Stomach (tissue), 19 donors: ENCODE measurements at places on chromosomes 3 and 15.
A peak's percentile ranks its signal among the peaks of the same experiment; 100 is the strongest.

GRCh38 chr3:122773944-122774509 lies 19.6 kb downstream of the HSPBAP1 start:
- H3K36me3 ChIP-seq, result peaks cover 14% of the 10 kb centered on the region
- H3K4me1 ChIP-seq, result no peaks in the 10 kb centered on the region
- H3K27ac ChIP-seq, result no peak overlapping the region
- H3K27me3 ChIP-seq, result no peaks in the 10 kb centered on the region

GRCh38 chr15:40990080-40990479 lies 36.8 kb downstream of the CHAC1 start:
- no peak for DNase-seq
- peaks cover 83% of the 10 kb centered on the region for H3K36me3 ChIP-seq
- peaks cover 15% of the 10 kb centered on the region for H3K4me1 ChIP-seq
- no peak overlapping the region for H3K27ac ChIP-seq
- no peaks in the 10 kb centered on the region for H3K27me3 ChIP-seq

DNA sequence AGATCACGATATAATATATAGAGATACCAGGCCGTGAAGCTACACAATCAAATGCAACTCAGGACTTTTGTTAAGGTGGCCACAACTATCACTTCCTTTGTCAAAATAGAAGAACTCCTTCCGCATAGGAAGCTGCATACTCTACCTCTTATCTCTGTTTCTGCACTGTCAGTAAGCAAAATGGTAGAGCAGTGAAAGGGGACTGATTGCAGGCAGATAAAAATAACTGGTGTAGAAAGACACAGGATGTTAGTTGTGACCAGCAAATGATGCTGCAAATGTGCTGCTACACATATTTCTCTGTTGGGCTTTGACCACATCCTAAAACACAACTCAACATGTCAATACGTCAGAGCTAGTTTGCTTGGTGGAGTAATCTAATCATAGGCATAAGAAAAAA lies 16.3 kb upstream of the TRAT1 start:
- no peak for DNase-seq
- H3K4me3 ChIP-seq, result no peak overlapping the region

- H3K27ac ChIP-seq, result no peak overlapping the region
- peak; percentile 18 for DNase-seq
- no peaks in the 10 kb centered on the region for H3K27me3 ChIP-seq
- H3K4me3 ChIP-seq, result no peak overlapping the region
These were observed 52.9 kb downstream of the EXOG start for GRCh38 chr3:38549082-38549481.

GRCh38 chr15:67013696-67014095 lies 51.7 kb upstream of the SMAD3 start:
- no peak overlapping the region for H3K4me3 ChIP-seq
- H3K27me3 ChIP-seq, result no peaks in the 10 kb centered on the region
- DNase-seq, result peak; percentile 78
- no peak overlapping the region for H3K27ac ChIP-seq
- H3K4me1 ChIP-seq, result peaks cover 13% of the 10 kb centered on the region
- H3K36me3 ChIP-seq, result no peaks in the 10 kb centered on the region

DNA sequence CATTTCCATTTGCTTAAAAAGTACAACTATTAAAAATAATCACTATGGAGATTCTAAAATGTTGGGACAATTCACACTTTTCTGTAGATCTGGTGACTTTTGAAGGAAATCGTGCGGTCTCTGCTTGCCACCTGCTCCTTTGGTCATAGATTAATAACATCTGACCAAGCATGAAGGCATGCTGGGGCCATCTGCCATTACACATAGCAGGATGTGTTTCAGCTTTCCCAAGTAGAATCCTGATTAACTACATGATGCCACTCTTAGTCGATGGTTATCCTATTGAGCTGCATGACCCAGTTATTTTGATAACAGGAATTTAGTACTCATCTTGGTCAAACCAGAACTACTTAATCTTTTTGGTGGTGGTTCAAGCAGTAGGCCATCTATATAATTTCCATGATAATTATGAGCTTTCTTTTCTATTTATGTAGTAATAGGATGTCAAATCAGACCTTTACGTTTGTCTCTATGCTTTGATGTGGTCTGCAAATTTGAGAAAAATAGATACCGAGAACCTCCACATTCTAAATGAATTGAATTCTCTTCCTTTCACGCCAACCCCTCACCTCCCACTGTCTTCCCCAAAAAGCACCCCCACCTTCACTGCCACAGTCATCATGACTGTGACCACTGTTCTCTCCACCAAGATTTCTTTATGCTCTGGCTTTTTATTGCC lies 158.1 kb downstream of the DIPK2A start:
- no peaks in the 10 kb centered on the region for H3K27me3 ChIP-seq
- DNase-seq, result no peak
- H3K4me1 ChIP-seq, result peaks cover 16% of the 10 kb centered on the region
- no peak overlapping the region for H3K4me3 ChIP-seq
- H3K36me3 ChIP-seq, result no peaks in the 10 kb centered on the region
- no peak overlapping the region for H3K27ac ChIP-seq

DNA sequence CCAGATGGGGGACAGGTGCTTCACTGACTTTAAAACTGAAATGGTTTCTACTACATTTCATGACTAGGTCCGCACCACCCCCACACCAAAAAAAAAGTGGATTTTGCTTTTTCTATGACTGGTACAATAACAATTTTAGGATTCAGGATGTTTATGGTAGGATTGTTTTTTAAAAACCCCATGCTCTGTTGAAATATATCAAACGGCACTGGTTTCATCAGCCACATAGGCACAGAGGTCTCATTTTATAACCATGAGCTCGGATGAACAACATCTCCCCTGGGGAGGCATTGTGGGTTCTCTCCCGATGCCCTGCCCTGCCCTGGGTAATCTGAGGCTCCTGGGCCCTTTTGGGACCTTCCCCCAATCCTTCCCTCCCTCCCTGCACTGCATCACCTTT lies 202.7 kb upstream of the KBTBD8 start:
- H3K4me1 ChIP-seq, result peaks cover 9% of the 10 kb centered on the region
- DNase-seq, result no peak
- no peak overlapping the region for H3K4me3 ChIP-seq
- H3K27ac ChIP-seq, result no peak overlapping the region

DNA sequence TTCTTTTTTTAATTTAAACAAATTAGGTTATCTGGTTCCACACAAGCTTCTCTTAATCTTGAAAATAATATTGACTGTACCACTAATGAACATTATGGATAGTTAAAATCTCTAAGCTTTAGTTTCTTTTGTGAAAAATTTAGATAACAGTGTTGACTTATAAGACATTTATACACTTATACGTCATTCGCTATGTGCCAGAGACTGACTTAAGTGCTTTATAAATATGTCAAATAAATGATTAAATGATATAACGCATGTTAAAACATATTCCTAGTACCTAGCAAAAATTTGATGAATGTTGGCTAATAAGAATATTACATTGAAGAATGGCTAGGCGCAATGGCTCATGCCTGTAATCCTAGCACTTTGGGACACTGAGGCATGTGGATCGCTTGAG lies 96.3 kb downstream of the PCCB start:
- no peaks in the 10 kb centered on the region for H3K36me3 ChIP-seq
- no peak for DNase-seq
- H3K27ac ChIP-seq, result no peak overlapping the region
- H3K4me3 ChIP-seq, result no peak overlapping the region

GRCh38 chr15:69591905-69592508 lies 139.4 kb downstream of the RPLP1 start:
- no peak overlapping the region for H3K27ac ChIP-seq
- H3K4me1 ChIP-seq, result peaks cover 52% of the 10 kb centered on the region
- H3K27me3 ChIP-seq, result no peaks in the 10 kb centered on the region
- H3K36me3 ChIP-seq, result no peaks in the 10 kb centered on the region

GRCh38 chr3:72798552-72799195 lies 49.6 kb downstream of the SHQ1 start:
- no peak overlapping the region for H3K27ac ChIP-seq
- H3K27me3 ChIP-seq, result no peaks in the 10 kb centered on the region
- H3K36me3 ChIP-seq, result no peaks in the 10 kb centered on the region
- no peak overlapping the region for H3K4me3 ChIP-seq

GRCh38 chr3:112802338-112802737 lies 44.3 kb downstream of the CD200R1L start:
- no peak overlapping the region for H3K27ac ChIP-seq
- peaks cover 8% of the 10 kb centered on the region for H3K4me1 ChIP-seq
- no peaks in the 10 kb centered on the region for H3K27me3 ChIP-seq
- DNase-seq, result no peak
- H3K36me3 ChIP-seq, result no peaks in the 10 kb centered on the region

DNA sequence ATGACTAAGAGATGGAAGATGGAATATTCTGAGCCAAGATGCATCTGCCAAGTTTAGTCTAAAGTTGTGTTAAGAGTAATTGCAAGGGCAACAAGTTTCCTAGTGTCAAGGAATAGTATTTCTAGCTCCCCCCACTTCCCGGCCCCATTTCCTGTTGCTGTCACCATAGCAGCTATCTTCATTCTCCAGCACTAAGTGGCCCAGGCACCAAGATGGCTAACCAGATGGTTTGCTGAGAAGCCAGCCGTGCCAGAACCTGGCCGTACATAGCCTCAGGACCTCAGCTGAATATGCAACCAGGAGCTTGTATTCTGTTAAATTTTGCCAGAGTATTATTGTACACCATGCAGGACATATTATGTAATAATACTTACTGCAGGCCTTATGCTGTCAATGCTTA lies 108.8 kb upstream of the UMPS start:
- DNase-seq, result no peak
- H3K4me3 ChIP-seq, result no peak overlapping the region
- peak overlapping the region; percentile 61 for H3K27ac ChIP-seq
- peaks cover 14% of the 10 kb centered on the region for H3K4me1 ChIP-seq
- H3K36me3 ChIP-seq, result no peaks in the 10 kb centered on the region

DNA sequence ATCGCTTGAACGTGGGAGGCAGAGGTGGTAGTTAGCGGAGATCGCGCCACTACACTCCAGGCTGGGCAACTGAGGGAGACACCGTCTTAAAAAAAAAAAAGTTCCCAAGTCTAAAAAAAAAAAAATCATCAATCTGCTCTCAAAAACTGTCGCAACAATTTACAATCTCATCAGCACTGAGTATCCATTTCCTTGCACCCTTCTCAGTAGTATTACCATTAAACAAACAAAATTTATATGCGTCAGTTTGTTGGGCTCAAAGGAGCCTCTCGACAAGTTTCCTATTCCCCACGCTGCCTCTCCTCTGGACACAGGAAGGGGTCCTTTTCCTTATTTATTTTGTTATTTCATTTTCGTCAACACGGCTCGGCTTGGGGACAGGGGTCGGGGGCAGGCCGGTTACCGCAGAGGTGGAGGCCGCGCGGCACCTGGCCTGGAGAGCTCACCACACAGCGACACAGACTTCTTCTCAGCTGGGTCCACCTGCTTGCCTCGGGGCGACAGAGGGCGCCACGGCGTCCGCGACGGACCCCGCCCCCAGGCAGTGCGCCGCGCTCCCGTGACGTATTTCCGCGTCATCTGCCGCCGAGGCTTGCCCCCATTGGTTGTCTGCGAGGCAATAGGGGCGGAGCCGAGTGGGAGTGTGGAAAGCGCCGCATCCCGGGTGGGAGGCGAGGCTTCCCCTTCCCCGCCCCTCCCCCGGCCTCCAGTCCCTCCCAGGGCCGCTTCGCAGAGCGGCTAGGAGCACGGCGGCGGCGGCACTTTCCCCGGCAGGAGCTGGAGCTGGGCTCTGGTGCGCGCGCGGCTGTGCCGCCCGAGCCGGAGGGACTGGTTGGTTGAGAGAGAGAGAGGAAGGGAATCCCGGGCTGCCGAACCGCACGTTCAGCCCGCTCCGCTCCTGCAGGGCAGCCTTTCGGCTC lies at the start of gene MAP2K1:
Gene MAP2K1 (plus strand): TSS at position 709 of the 920 bp plus-strand sequence. CDS start 436 bp downstream, outside the sequence.
- peak within 1 kb of the TSS; percentile 72 for H3K4me3 ChIP-seq
- DNase-seq, result peak; percentile 99
- peaks cover 31% of the 10 kb centered on the region for H3K4me1 ChIP-seq
- peak within 1 kb of the TSS; percentile 97 for H3K27ac ChIP-seq
- H3K27me3 ChIP-seq, result no peaks in the 10 kb centered on the region
- no peaks in the 10 kb centered on the region for H3K36me3 ChIP-seq

DNA sequence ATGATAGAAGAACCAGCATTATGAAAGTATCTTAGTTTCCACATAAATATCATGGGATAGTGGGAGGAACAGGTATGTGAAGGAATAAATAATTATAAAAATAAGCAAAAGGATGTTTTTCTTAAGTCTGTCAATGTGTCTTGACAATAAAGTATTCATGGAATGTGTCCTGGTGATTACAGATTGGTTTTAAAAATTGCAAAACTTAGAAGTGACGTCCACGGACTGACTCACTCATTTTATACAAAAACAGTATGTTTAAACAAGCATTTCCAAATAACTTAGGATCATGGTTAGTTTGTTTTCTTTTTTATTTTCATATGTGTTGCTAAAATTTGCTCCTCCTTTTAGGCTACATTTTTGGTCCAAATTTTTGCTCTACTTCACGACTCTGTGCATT lies 687.0 kb upstream of the NECTIN3 start:
- no peaks in the 10 kb centered on the region for H3K4me1 ChIP-seq
- no peaks in the 10 kb centered on the region for H3K27me3 ChIP-seq
- no peak for DNase-seq
- H3K36me3 ChIP-seq, result no peaks in the 10 kb centered on the region

GRCh38 chr3:141128126-141128777 lies 77.1 kb downstream of the SPSB4 start:
- no peak overlapping the region for H3K4me3 ChIP-seq
- H3K27me3 ChIP-seq, result no peaks in the 10 kb centered on the region
- DNase-seq, result no peak
- H3K27ac ChIP-seq, result no peak overlapping the region
- no peaks in the 10 kb centered on the region for H3K36me3 ChIP-seq

- DNase-seq, result no peak
- no peaks in the 10 kb centered on the region for H3K4me1 ChIP-seq
- H3K36me3 ChIP-seq, result no peaks in the 10 kb centered on the region
- no peak overlapping the region for H3K27ac ChIP-seq
- no peaks in the 10 kb centered on the region for H3K27me3 ChIP-seq
These were observed 34.6 kb upstream of the AEN start for GRCh38 chr15:88586401-88587162.

- no peak overlapping the region for H3K27ac ChIP-seq
- H3K36me3 ChIP-seq, result no peaks in the 10 kb centered on the region
- DNase-seq, result no peak
- no peaks in the 10 kb centered on the region for H3K27me3 ChIP-seq
- H3K4me1 ChIP-seq, result no peaks in the 10 kb centered on the region
These were observed 342.0 kb upstream of the PDZRN3 start for GRCh38 chr3:73966733-73967132.

GRCh38 chr3:121665488-121665887 lies 4.8 kb upstream of the HCLS1 start:
- H3K4me1 ChIP-seq, result no peaks in the 10 kb centered on the region
- no peak overlapping the region for H3K4me3 ChIP-seq
- H3K27me3 ChIP-seq, result no peaks in the 10 kb centered on the region
- H3K36me3 ChIP-seq, result peaks cover 84% of the 10 kb centered on the region
- no peak for DNase-seq
- no peak overlapping the region for H3K27ac ChIP-seq

- no peak for DNase-seq
- no peak overlapping the region for H3K27ac ChIP-seq
- no peak overlapping the region for H3K4me3 ChIP-seq
- H3K27me3 ChIP-seq, result no peaks in the 10 kb centered on the region
These were observed 107.6 kb upstream of the ZBTB20 start for GRCh38 chr3:115254492-115255196.

GRCh38 chr3:43632269-43632733 lies 10.5 kb upstream of the ANO10 start:
- no peaks in the 10 kb centered on the region for H3K4me1 ChIP-seq
- no peak for DNase-seq
- H3K27me3 ChIP-seq, result no peaks in the 10 kb centered on the region
- no peak overlapping the region for H3K4me3 ChIP-seq
- no peak overlapping the region for H3K27ac ChIP-seq

- no peak overlapping the region for H3K4me3 ChIP-seq
- H3K36me3 ChIP-seq, result peaks cover 54% of the 10 kb centered on the region
- H3K27me3 ChIP-seq, result no peaks in the 10 kb centered on the region
These were observed 5.2 kb upstream of the QRICH1 start for GRCh38 chr3:49098910-49099630.
